ENCODE measurements at places on chromosomes 6 and 20. TPM values are rescaled to one million over a fixed set of nuclear protein-coding genes. Genes with fewer than 3 reads are reported as not detected.

The TTLL9 gene
- total RNA-seq: 2.1 TPM

The SLC23A2 gene
- total RNA-seq: 14.6 TPM

The CEP250 gene
- 82.5 TPM for total RNA-seq

The FILIP1 gene
- 0.26 TPM for total RNA-seq

The GPX5 gene
- not detected for total RNA-seq

The EPHA7 gene
- 8.6 TPM for total RNA-seq

The BMP7 gene
- 11.5 TPM for total RNA-seq

The SEMG1 gene
- total RNA-seq: not detected

The OXT gene
- total RNA-seq: not detected

The LY86 gene
- not detected for total RNA-seq

The ALDH8A1 gene
- total RNA-seq: not detected

The C20orf144 gene
- total RNA-seq: not detected

The GPLD1 gene
- total RNA-seq: 0.98 TPM

The IRAK1BP1 gene
- 2.2 TPM for total RNA-seq

The SLC22A23 gene
- total RNA-seq: 4.5 TPM

The DEFB129 gene
- not detected for total RNA-seq

The PDRG1 gene
- 48.2 TPM for total RNA-seq

The BPIFB4 gene
- not detected for total RNA-seq

The CTAGE9 gene
- total RNA-seq: 0.15 TPM

The RRAGD gene
- total RNA-seq: 27.8 TPM
